ENCODE measurements at places on chromosomes 1 and 21. TPM values are rescaled to one million over a fixed set of nuclear protein-coding genes. Genes with fewer than 3 reads are reported as not detected.

Gene YBX1
- total RNA-seq, result 481 TPM

Gene CTSE
- not detected for total RNA-seq

Gene MFSD2A
- 3.6 TPM for total RNA-seq

Gene C1QTNF12
- 0.36 TPM for total RNA-seq

Gene RHOU
- 0.72 TPM for total RNA-seq

Gene HCRTR1
- not detected for total RNA-seq

GRCh38 chr1:9809100-9809510 is 14.7 kb downstream of the CLSTN1 start:
- no peak for DNase-seq

GRCh38 chr21:26169611-26170470 is 729 bp downstream of the APP start:
- peak; percentile 95 for DNase-seq

DNA sequence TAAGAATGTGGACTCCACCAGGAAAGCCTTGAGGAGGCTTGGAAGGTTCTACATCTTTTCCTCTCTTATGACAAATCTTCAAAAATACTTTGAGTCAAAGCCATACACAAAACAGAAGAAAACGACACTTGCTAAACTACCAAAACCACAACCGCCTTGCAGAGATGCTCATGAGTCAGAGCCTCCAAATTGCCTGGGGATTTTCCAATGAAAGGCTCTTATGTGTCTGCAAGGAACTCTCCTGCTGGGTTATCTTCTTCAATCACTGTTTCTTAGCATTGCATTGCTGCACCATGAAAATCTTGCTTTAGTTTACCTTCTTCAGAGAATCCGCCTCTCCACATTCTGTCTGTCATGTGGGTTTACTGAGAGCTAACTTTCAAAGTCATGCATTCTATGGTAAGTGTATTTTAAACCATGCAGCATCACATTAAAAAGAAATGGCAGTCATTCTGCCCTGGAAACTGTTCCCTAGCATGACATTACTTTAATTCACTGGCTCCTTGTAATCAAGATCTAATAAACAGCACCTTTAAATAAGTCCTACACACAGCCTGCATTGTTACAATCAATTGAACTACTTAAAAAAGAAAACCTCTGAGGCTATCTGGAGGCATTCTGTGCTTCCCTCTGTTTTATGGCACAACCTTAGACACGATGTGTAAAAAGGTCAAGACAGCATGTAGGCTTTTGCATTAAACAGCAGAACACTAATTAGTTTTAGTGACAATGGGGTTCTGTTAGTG is 210.0 kb upstream of the FOXD3 start:
- peak; percentile 87 for DNase-seq

GRCh38 chr1:52365071-52365745 is 797 bp downstream of the CC2D1B start:
- DNase-seq, result peak; percentile 95

DNA sequence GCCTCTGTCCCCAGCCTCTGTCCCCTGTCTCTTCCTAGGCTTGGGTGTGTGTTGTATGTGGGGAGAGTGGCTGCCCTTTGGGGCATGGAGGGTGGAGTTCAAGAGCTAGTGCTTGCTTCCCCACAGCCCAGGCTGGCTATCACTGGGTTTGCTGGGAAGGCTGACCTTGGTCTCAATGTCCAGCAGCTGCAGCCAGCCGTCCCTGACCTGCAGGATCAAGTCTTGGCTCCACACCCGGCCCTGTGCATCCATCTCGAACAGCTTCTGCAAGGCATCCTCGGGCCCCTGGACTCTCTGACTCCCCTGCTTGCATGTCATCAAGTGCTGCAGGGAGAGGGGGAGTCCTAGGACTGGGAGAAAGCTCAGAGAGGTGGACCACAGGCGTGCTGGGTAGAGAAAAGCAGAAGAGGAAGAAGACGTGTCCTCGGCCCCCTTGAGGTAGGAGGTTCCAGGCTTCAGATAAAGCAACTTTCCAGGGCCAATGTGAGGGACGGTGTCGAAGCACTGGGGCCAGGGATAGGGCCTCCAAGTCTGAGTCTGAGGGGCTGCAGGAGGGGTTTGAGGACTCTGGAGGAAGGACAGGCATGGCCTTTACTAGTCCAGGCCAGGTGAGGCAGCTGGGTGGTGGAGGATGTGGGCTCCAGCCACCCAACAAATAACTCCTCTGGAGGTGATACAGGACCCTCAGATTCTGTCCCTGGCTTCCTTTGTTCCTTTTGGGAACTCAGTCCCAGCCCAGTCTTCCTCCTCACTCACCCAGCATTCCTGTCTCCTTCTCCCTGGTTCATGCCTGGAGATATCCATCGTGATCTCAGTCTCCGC is 4.0 kb downstream of the EPS8L3 start:
- DNase-seq, result peak; percentile 78

DNA sequence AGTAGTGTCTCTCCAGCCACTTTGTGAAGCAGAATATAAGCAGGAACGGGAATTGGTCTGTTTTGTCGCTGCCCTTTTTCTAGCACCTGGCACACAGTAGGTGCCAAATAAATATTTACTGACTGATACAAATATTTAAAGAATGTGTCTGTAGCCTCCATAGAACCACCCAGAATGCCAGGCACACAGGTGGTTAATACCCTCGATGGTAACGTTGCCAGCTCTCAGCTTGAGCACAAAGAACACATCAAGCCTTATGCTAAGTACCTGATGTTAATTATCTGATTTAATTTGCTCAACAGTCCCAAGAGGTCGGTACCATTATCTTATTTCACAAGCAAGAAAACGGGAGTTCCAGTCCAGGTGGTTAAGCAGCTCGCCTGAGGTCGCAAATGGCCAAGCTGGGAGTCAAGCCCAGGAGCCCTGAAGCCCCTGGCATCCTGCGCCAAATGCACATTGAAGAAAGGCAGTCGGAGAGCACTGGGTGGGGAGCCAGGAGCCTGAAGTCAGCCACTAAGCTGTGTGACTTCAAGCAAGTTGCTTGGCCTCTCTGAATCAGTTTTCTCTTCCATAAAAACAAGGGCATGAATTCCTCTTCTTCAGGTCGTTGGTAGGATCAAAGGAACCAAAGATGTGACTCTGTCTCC is 26.4 kb downstream of the HSPG2 start:
- DNase-seq, result peak; percentile 48

- DNase-seq, result no peak
Measured at GRCh38 chr1:213623862-213624261, 363.9 kb upstream of the PROX1 start.

- no peak for DNase-seq
Measured at GRCh38 chr21:32099812-32100416, 178.9 kb downstream of the MIS18A start.

- DNase-seq, result no peak
Measured at GRCh38 chr1:113616156-113616555, 143.1 kb downstream of the PHTF1 start.

DNA sequence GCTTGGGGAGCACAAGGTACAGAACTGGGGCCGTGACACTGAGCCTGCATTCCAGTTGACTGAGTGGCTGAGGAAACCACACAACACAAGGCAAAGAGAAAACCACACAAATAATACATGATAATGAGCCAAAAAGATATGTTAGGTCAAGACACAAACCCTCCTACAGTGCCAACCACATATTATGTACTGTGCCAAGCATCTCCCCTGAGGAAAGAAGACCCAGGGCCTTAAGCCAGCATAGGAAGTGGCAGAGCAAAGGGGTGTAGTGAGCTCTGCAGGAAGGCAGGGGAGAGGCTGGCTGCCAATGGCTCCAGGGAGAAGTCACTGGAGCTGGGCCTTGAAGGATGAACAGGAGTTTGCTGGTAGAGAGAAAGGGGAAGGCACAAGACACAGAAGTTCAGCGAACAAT is 28.2 kb downstream of the CTNNBIP1 start:
- peak; percentile 95 for DNase-seq

GRCh38 chr1:164726235-164726634 is 167.3 kb downstream of the PBX1 start:
- DNase-seq, result no peak

- DNase-seq, result no peak
Measured at GRCh38 chr21:29626801-29627470, 312.9 kb downstream of the GRIK1 start.

GRCh38 chr21:38014298-38014697 is 98.0 kb upstream of the KCNJ6 start:
- DNase-seq, result no peak

DNA sequence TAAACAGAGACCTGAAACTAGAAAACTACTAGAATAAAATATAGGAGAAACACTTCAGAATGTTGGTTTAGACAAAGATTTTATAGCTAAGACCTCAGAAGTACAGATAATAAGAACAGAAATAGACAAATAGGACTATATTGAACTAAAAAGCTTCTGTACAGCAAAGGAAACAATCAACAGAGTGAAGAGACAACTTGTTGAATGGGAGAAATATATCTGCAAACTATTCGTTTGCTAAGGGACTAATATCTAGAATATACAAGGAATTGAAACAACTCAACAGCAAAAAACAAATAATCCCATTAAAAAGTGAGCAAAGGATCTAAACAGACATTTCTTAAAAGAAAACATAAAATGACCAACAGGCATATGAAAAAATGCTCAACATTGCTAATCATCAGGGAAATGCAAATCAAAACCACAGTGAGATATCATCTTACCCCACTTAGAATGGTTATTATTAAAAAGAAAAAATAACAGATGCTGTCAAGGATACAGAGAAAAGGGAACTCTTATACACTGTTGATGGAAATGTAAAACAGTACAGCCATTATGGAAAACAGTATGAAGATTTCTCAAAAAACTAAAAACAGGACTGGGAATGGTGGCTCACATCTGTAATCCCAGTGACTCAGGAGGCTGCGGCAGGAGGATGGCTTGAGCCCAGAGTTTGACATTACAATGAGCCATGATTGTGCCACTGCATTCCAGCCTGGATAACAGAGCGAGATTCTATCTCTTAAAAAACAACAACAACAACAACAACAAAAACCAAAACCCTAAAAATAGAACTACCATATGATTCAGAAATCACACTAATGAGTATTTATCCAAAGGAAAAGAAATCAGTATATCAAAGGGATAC is 37.3 kb upstream of the ZSWIM5 start:
- no peak for DNase-seq
